ENCODE measurements at places on chromosomes 3 and 15.

DNA sequence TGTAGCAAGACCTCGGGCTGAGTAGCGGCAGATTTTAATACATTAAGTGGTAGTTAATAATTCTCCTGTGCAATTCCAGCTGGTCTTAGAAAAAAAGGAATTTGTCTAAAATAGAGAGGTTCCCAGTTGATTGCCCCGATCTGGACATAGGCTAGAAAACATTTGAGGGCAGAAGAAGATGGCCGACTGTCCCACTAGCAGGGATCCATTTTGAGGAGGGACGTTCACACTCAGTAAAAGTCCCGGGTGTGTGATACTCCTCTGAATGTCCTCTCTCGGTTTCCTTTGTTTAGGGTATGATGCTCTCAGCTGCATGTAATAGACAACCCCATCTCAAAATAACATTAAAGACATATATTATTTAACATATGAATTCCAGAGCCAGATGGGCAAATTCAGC lies 77.9 kb upstream of the OXTR start:
- DNase-seq, result no peak

GRCh38 chr15:97301166-97301565 lies 659.3 kb upstream of the ARRDC4 start:
- no peak for DNase-seq

- DNase-seq, result no peak
Observed at GRCh38 chr3:49133226-49133951, 539 bp upstream of the LAMB2 start.

- no peak for DNase-seq
Observed at GRCh38 chr3:52506266-52506966, 11.3 kb downstream of the STAB1 start.

GRCh38 chr15:29099131-29099880 lies 170.3 kb downstream of the NSMCE3 start:
- DNase-seq, result no peak

DNA sequence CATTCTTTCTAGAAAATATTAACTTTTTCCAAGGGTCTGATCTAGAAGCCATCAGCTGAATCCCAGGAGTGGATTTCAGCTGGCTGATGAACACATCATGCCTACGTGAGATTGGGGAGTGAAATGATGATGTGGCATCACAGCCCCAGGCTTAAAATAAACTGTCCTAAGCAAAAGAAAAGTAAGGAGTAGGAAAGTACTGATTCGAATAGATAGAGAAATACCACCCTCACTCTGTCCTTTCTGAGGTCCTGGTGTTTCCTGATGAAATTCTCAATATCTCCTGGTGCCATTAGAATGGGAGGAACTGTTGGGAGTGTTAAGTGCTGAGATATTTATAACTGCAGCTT lies 376.8 kb upstream of the SEMA6D start:
- DNase-seq, result no peak

- DNase-seq, result no peak
Observed at GRCh38 chr15:70669006-70669602, 94.3 kb downstream of the UACA start.

Measured in T-helper 22 cell (primary cell).